ENCODE measurements at places on chromosomes 2 and 18. TPM values are rescaled to one million over a fixed set of nuclear protein-coding genes. Genes with fewer than 3 reads are reported as not detected.

GRCh38 chr2:79100285-79100684 lies 12.5 kb upstream of the REG1B start:
- no peak for DNase-seq

DNA sequence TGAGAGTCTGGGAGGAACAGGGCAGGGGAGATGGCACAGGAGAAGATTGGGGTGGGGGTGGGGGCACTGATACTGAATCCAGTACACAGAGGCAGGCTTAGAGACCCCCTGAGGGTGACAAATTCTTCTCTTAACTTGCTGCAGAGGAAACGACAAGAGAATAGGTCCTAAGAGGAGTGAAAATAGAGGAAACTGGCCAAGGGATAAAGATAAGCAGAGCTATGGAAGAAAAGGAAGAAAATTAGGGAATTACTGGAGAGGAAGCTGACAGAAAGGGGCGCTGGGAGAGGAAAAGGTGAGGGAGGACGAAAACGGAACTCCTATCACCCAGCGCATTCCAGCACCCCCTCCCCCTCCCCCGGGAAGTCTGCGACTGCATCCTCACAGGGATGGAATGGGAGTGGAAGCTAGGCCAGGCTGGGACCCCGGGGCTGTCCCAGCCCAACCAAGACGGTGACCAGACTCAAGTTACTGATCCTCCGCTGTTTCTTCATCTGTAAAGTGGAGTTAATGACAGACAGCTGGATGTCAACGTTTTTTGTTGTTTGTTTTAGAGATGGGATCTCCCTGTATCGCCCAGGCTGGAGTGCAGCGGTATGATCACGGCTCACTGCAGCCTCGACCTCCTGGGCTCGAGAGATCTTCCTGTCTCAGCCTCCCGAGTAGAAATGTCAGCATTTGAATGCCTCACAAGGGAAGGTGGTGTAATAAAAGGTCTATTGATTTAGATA lies 2.6 kb upstream of the EMX1 start:
- no peak for DNase-seq

SLC9A2 gene
- total RNA-seq = 14.4 TPM

SLC40A1 gene
- total RNA-seq = 109 TPM

LYPD1 gene
- 15.8 TPM for total RNA-seq

All from Caco-2 (cell line).